A549 treated with Hydrocortisone at 1 μM for 4 hours (cell line): ENCODE measurements at places on chromosomes 4 and X. TPM values are rescaled to one million over a fixed set of nuclear protein-coding genes. Genes with fewer than 3 reads are reported as not detected.

MAGEA11 gene
- total RNA-seq, result 0.06 TPM in 1 of 5 replicates, not detected in the others

BEX1 gene
- total RNA-seq, result not detected in 5 replicates

POLN gene
- 0.45 to 0.91 TPM (median 0.77 TPM) in 5 replicates for total RNA-seq

SHROOM3 gene
- total RNA-seq, result 11.0 to 16.6 TPM (median 14.6 TPM) in 5 replicates

TRIM2 gene
- total RNA-seq, result 0.62 to 1.2 TPM (median 0.64 TPM) in 5 replicates

NUDT6 gene
- total RNA-seq, result 6.6 to 7.2 TPM (median 6.7 TPM) in 5 replicates

FRG2 gene
- 0.07 to 0.08 TPM in 2 of 5 replicates, not detected in the others for total RNA-seq

TAPT1 gene
- total RNA-seq, result 10.4 to 17.5 TPM (median 16.1 TPM) in 5 replicates

SNCA gene
- 0.16 to 0.25 TPM (median 0.22 TPM) in 3 of 5 replicates, not detected in the others for total RNA-seq

IBSP gene
- total RNA-seq, result not detected in 5 replicates

SEC24D gene
- 14.9 to 19.9 TPM (median 15.8 TPM) in 5 replicates for total RNA-seq

MND1 gene
- 10.4 to 15.6 TPM (median 13.4 TPM) in 5 replicates for total RNA-seq

FAM47A gene
- not detected in 5 replicates for total RNA-seq

TMEM271 gene
- total RNA-seq, result not detected in 5 replicates

DAPP1 gene
- total RNA-seq, result not detected in 5 replicates

CC2D2A gene
- 11.6 to 14.4 TPM (median 12.5 TPM) in 5 replicates for total RNA-seq

BTK gene
- 0.07 to 0.26 TPM (median 0.18 TPM) in 5 replicates for total RNA-seq

MFSD8 gene
- 11.4 to 16.3 TPM (median 13.9 TPM) in 5 replicates for total RNA-seq
